HFFc6 (cell line): ENCODE measurements at places on chromosomes 11 and 22. TPM values are rescaled to one million over a fixed set of nuclear protein-coding genes. Genes with fewer than 3 reads are reported as not detected.

EFCAB6 gene
- 0.58 to 0.77 TPM (median 0.68 TPM) in 3 replicates for total RNA-seq

NPTXR gene
- total RNA-seq = 1.6 to 4.7 TPM (median 4.6 TPM) in 3 replicates

PSMC3 gene
- total RNA-seq = 180 and 238 TPM in 2 replicates

COX8A gene
- 418 to 485 TPM (median 481 TPM) in 3 replicates for total RNA-seq

OR6A2 gene
- 0.05 to 0.06 TPM in 2 of 3 replicates, not detected in the other for total RNA-seq

TANGO2 gene
- 35.9 to 38.0 TPM (median 36.2 TPM) in 3 replicates for total RNA-seq

SLC5A1 gene
- not detected in 2 replicates for total RNA-seq

GGTLC2 gene
- total RNA-seq = not detected in 3 replicates

SCUBE2 gene
- total RNA-seq = 0.83 to 1.1 TPM (median 0.90 TPM) in 3 replicates

RAB38 gene
- 1.1 and 1.7 TPM in 2 replicates for total RNA-seq

PATE2 gene
- not detected in 2 replicates for total RNA-seq

CCDC157 gene
- 1.4 to 2.0 TPM (median 1.5 TPM) in 3 replicates for total RNA-seq

- H3K27me3 ChIP-seq = peaks cover 6% of the 10 kb centered on the region
- no peak for DNase-seq
- no peak overlapping the region for H3K4me3 ChIP-seq
- no peak overlapping the region for H3K27ac ChIP-seq
Observed at GRCh38 chr11:107655602-107656001, 56.3 kb downstream of the SLN start.

GRCh38 chr22:17060126-17060525, 24.7 kb upstream of the IL17RA start:
- no peak overlapping the region for H3K27ac ChIP-seq
- peaks cover 7% of the 10 kb centered on the region for H3K27me3 ChIP-seq
- H3K36me3 ChIP-seq = no peaks in the 10 kb centered on the region
- no peak overlapping the region for H3K4me3 ChIP-seq
- DNase-seq = no peak
- peaks cover 5% of the 10 kb centered on the region for H3K4me1 ChIP-seq

- H3K27me3 ChIP-seq = peaks cover 6% of the 10 kb centered on the region
- DNase-seq = no peak
- H3K4me1 ChIP-seq = peaks cover 49% of the 10 kb centered on the region
- H3K4me3 ChIP-seq = no peak overlapping the region
Observed at GRCh38 chr11:131662993-131663392, 292.6 kb downstream of the NTM start.

DNA sequence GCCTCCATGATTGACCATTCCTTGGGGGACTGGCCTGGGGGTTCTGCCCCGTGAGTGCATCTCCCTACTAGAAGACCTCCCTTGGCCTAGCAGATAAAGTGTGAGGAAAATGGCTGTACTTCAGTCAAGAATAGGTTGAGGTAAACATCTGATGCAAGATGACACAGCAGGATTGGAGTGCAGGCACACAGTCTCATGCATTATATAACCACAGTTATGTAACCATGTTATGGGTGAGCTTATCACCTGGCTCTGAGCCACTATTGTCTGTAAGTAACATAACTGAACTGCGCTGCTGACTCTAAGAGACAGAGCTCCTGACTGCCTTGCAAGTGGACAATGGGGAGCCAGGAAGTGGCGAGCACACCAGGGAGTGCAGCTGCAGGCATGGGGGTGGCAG, 378.7 kb upstream of the ANO5 start:
- no peaks in the 10 kb centered on the region for H3K4me1 ChIP-seq
- H3K27me3 ChIP-seq = no peaks in the 10 kb centered on the region
- no peak overlapping the region for H3K27ac ChIP-seq
- no peak overlapping the region for H3K4me3 ChIP-seq
- no peak for DNase-seq

- peak overlapping the region; percentile 85 for H3K4me3 ChIP-seq
- peaks cover 31% of the 10 kb centered on the region for H3K4me1 ChIP-seq
- peak overlapping the region; percentile 89 for H3K27ac ChIP-seq
- peaks cover 2% of the 10 kb centered on the region; the same call in 1 of the 2 replicates for H3K27me3 ChIP-seq
- peak; percentile 92 for DNase-seq
Observed at GRCh38 chr22:37197451-37198257, 9.6 kb upstream of the C1QTNF6 start.

GRCh38 chr22:22573047-22573889, 14.2 kb upstream of the PRAME start:
- H3K27ac ChIP-seq = no peak overlapping the region
- no peak overlapping the region for H3K4me3 ChIP-seq
- no peaks in the 10 kb centered on the region for H3K4me1 ChIP-seq

GRCh38 chr11:66339162-66339675, 3.0 kb upstream of the RIN1 start:
- H3K27me3 ChIP-seq = peaks cover 13% of the 10 kb centered on the region
- H3K4me3 ChIP-seq = peak overlapping the region; percentile 18; the same call in 1 of the 2 replicates
- H3K4me1 ChIP-seq = peaks cover 60% of the 10 kb centered on the region
- H3K27ac ChIP-seq = peak overlapping the region; percentile 66
- peaks cover 34% of the 10 kb centered on the region for H3K36me3 ChIP-seq

DNA sequence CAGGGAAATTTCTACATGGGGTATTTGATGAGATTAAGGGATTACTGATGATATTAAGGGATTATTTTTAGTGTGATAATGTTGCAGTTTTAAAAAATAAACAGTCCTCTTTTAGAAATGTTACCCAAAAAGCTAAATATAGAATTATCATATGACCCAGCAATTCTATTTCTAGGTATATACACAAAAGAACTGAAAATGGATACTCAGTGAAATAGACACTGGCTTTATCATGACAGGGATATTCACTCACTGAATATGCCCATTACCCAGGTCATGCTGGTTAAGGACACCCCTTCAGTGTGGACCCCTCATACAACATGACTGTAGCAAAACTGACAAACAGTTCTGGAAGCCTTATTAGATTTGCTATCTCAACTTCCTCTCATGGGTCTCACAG, 27.8 kb downstream of the USP28 start:
- H3K4me1 ChIP-seq = no peaks in the 10 kb centered on the region
- H3K27ac ChIP-seq = no peak overlapping the region
- H3K36me3 ChIP-seq = peaks cover 14% of the 10 kb centered on the region
- peaks cover 2% of the 10 kb centered on the region for H3K27me3 ChIP-seq

GRCh38 chr11:1556278-1556902, 15.7 kb downstream of the DUSP8 start:
- H3K4me3 ChIP-seq = no peak overlapping the region
- H3K4me1 ChIP-seq = no peaks in the 10 kb centered on the region
- no peaks in the 10 kb centered on the region for H3K27me3 ChIP-seq
- no peak overlapping the region for H3K27ac ChIP-seq
- no peak for DNase-seq
- H3K36me3 ChIP-seq = no peaks in the 10 kb centered on the region

DNA sequence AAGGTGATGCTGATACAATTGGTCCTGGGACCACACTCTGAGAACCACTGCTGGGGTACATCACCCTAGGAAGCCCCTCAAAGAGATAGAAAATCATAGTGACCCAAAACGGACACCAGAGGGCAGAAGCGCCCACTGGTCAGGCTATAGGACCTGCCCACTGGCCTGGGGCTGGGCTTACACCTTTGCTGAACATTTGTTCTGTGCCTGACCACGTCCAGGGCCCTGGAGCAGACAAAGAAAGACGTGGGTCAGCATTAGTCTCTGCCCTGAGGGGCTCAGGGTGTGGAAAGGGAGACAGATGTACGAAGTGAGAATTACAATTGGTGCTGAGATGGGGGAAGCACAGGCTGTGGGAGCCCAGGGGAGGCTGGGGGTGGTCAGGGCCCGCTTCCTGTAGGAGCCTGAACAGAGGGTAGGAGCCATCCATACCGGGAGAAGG, 14.4 kb upstream of the SERPINH1 start:
- no peak overlapping the region for H3K27ac ChIP-seq
- peak; percentile 43 for DNase-seq
- no peak overlapping the region for H3K4me3 ChIP-seq
- no peaks in the 10 kb centered on the region for H3K36me3 ChIP-seq

GRCh38 chr22:19927696-19928095, 13.9 kb upstream of the COMT start:
- H3K4me3 ChIP-seq = no peak overlapping the region
- DNase-seq = no peak
- no peaks in the 10 kb centered on the region; the same call in 1 of the 2 replicates for H3K27me3 ChIP-seq
- no peak overlapping the region for H3K27ac ChIP-seq
- peaks cover 5% of the 10 kb centered on the region; the same call in 1 of the 2 replicates for H3K36me3 ChIP-seq

DNA sequence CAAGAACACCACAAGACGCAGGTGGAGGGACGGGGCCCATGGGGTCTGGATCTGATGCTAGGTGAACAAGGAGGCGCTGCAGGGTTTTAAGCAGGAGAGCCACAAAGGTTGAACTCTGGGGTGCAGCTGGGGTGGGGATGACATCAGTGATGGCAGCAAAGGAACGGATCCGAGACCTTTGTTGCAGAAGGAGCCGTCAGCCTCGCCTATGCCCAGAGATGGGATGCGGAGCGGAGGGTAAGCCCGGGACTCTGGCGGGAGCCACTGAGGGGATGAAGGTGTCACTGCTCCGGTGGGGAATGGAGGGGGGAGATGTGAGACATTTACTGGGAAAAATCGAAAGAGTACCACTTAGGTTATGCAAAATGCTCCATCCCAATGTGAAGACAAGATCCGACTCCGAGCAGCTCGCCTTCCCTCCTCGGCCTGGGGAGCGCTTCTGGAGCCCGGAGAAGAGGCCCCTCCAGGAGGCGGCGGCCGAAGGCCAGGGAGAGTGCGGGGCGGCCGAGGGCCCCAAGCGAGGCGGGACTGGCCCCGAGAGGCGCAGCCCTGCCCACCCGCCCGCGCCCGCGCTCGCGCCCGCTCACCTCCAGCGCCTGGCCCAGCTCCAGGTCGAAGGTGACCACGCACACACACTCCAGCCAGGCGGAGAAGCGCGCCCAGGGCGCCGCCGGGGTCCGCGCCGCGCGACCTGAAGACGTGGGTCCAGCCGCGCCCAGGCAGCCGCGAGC, 422 bp downstream of the DENND6B start:
- H3K4me1 ChIP-seq = peaks cover 30% of the 10 kb centered on the region
- H3K27ac ChIP-seq = peak overlapping the region; percentile 50; the same call in 1 of the 2 replicates

GRCh38 chr22:27231266-27231665, 570.3 kb downstream of the MN1 start:
- H3K36me3 ChIP-seq = no peaks in the 10 kb centered on the region; the same call in 1 of the 2 replicates
- H3K27ac ChIP-seq = no peak overlapping the region
- no peak for DNase-seq
- H3K4me3 ChIP-seq = no peak overlapping the region
- H3K27me3 ChIP-seq = peaks cover 24% of the 10 kb centered on the region

DNA sequence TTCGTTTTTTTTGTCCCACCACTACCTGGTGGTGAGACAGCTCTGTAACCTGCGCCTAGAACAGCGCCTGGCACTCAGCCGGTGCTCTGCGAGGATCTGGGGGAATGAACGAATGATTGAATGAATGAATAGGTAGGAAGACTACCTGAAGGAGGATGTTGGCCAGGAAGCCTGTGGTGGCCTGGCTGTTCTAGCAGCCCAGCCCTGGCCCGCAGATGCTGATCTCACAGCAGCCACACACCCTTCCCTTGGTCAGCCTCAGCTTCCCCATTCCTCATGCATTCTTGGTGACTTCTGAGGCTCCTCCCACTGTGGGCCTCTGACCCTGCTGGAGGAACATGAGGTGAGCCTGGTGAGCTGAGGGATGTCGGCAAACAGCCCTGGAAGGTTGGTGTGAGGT, 3.7 kb downstream of the TRPM5 start:
- no peak overlapping the region for H3K4me3 ChIP-seq
- peaks cover 20% of the 10 kb centered on the region for H3K27me3 ChIP-seq
- H3K36me3 ChIP-seq = no peaks in the 10 kb centered on the region
- no peaks in the 10 kb centered on the region for H3K4me1 ChIP-seq
- no peak for DNase-seq
- H3K27ac ChIP-seq = no peak overlapping the region

DNA sequence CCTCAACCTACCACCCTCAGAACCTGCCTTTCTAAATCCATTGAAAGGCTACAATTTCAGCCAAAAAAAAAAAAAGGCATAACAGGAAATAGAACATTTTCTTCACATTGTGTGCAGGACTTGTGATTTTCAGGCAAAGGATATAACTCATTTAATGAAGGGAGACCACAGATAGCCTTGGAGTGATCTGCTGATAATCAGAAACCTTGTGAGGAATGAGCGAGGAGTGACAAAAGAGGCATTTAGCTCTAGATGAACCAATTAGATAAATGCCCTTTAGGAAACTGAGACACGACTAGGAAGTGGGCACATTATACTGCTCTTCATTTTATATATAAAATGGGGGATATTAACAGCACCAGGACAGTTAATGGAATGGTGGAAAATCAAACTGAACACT, 216.5 kb upstream of the GRIA4 start:
- DNase-seq = no peak
- H3K27me3 ChIP-seq = no peaks in the 10 kb centered on the region; the same call in 1 of the 2 replicates
- H3K36me3 ChIP-seq = no peaks in the 10 kb centered on the region

DNA sequence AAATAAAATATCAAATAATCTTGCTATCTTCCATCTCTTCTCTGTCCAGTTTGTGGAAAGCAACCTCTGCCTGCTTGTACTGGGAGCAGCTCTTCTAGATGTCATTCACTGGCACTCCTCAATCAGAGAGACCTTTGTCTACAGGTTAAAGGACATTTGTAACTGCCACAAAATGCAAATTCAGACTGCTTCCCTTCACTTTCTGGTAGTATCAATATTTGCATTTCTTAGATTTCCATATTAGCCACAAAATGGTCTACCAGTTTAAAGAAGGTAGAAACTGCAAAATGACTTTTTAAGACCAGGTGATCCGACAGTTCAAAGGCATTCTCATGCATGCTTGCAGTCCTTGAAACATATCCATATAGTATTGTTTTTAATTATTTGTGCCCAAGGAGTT, 51.7 kb upstream of the RCN1 start:
- DNase-seq = no peak
- H3K36me3 ChIP-seq = peaks cover 5% of the 10 kb centered on the region; the same call in 1 of the 2 replicates
- peaks cover 15% of the 10 kb centered on the region for H3K4me1 ChIP-seq
- H3K27ac ChIP-seq = no peak overlapping the region
- H3K27me3 ChIP-seq = peaks cover 11% of the 10 kb centered on the region; the same call in 1 of the 2 replicates

- no peak within 1 kb of the TSS for H3K4me3 ChIP-seq
- peaks cover 3% of the 10 kb centered on the region; the same call in 1 of the 2 replicates for H3K27me3 ChIP-seq
- no peaks in the 10 kb centered on the region for H3K36me3 ChIP-seq
- H3K4me1 ChIP-seq = peaks cover 7% of the 10 kb centered on the region
- DNase-seq = peak; percentile 88
Observed at GRCh38 chr11:18588297-18589252, at the start of gene UEVLD. UEVLD (minus strand) TSS chr11:18588734; CDS start chr11:18588654, 80 bp downstream.

- no peak overlapping the region for H3K4me3 ChIP-seq
- H3K4me1 ChIP-seq = peaks cover 25% of the 10 kb centered on the region
- peaks cover 30% of the 10 kb centered on the region for H3K36me3 ChIP-seq
- H3K27ac ChIP-seq = peak overlapping the region; percentile 28
- peaks cover 9% of the 10 kb centered on the region for H3K27me3 ChIP-seq
Observed at GRCh38 chr22:32591620-32592019, 117.0 kb downstream of the FBXO7 start.

GRCh38 chr22:48490500-48491411, 1336.9 kb downstream of the BRD1 start:
- H3K4me3 ChIP-seq = no peak overlapping the region
- no peaks in the 10 kb centered on the region for H3K36me3 ChIP-seq
- no peak overlapping the region for H3K27ac ChIP-seq
- H3K4me1 ChIP-seq = no peaks in the 10 kb centered on the region

DNA sequence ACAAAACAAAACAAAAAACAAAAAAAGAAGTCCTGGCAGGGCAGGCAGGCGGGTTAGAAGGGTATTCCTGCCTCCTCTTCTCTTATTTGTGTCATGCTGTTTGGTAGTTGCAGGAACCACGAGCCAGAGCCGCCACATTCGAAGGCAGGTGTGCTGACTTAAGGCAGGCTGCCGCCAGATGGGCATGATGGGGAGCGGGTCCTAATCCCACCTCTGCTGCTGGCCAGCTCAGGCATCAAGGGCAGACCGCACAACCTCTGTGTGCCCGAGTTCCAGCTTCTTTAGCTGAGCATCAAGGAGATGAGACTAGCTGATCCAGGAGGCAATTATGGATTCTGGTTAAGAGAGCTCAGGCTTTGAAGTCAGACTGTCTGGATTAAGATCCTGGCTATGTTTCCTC, 12.1 kb downstream of the OAF start:
- peaks cover 1% of the 10 kb centered on the region for H3K27me3 ChIP-seq
- H3K27ac ChIP-seq = no peak overlapping the region
- H3K36me3 ChIP-seq = peaks cover 1% of the 10 kb centered on the region
